ENCODE measurements at places on chromosomes 1 and 21.

DNA sequence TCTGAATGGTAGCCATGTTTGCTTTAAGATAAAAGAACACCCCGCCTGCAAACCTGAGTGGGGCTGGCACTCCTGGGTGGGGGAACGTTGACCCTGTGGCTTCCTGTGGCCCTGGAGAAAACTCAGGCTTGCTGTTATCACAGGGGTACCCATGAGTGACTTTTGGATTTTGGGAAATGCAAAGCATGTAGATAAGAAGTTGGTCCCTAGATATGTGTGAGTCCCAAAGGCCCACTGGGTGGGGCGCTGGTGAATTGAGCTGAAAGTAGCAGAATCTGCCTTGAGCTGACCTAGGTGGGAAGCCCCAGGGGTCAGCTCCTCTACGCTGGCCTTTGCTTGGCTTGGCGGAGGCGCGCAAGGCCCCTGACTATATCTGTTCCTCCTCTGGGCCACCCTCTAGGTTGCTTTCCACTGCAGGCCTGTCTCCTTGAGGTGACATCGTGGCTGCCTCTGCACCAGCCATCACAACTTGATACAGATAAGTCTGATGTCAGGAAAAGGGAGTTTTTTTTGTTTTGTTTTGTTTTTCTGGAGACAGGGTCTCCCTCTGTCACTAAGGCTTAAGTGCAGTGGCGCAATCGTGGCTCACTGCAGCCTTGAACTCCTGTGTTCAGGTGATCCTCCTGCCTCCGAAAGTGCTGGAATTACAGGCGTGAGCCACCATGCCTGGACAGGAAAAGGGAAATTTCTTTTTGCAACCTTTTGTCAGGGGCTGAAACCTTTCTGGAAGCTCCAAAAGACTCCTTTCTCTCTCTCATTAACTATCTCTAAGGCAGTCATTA is 72.2 kb downstream of the AGPAT3 start:
- no peak for DNase-seq

DNA sequence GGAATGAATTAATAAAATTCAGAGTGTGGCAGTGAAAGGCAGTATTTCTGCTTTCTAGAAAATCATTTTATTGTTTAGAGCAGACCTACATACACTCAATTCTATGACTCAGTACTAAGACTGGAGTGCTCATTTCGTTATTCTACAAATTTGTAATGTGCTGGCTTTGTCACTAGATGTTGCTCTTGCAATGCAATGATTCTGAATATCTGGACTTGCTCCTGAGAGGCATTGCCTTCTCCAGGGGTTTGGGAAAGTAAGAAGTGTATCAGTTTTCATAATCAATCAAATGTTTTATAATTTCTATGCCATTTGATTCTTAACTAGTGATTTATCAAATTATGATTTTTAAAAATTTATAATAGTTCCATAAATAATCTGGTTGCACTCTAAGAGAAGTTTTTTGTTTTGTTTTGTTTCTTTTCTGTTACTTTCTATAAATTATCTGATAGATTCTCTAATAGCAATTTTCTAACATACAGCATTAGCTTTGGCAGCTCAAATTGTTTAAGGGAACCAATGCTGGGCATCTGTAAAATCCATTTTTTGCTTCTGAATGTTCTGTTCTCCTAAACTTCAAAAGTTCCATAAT is 280.5 kb upstream of the SGIP1 start:
- peak; percentile 62 for DNase-seq

- DNase-seq, result no peak
Observed at GRCh38 chr1:172556461-172556860, 23.5 kb downstream of the SUCO start.

- no peak for DNase-seq
Observed at GRCh38 chr1:154751690-154752089, 118.4 kb downstream of the KCNN3 start.

- DNase-seq, result no peak
Observed at GRCh38 chr1:116908820-116909511, 750 bp upstream of the PTGFRN start.

GRCh38 chr1:64223329-64224151 is 20.1 kb downstream of the UBE2U start:
- DNase-seq, result peak; percentile 85

GRCh38 chr1:58430421-58431275 is 115.9 kb downstream of the OMA1 start:
- DNase-seq, result no peak

DNA sequence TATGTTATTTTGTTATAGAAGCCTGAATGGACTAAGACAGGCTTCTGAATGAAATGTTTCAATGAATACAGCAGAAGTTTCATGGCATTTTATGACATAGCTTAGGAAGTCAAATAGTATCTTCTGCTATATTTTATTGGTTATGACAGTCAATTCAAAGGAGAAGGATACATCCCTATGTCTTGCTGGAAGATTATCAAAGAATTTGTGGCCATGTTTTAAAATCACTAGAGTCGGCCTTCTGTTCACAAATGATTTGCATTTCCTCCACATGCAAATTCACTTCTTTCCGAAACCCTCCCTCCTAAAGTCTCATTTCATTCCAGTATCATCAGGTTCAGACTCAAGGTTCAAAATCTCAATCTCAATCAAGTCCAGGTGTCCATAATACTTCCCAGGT is 679.2 kb upstream of the ADAMTS5 start:
- no peak for DNase-seq

DNA sequence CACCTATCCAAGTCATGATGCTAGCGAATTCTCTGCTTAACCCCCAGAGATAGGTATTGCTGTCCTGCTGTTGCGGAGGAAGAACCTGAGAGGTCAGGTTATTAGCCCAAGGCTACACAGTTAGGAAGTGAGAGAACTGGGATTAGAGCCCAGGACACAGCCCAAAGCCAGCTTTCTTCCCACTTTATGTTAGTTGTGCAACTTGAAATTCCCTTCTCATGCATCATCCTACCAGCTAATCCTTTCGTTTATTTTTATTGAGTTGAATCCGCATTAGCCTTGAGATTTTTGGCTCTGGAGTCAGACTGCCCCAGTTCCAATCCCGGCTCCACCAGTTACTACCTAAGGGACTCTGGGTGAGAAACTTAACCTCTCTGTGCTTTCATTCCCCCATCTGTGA is 65.4 kb downstream of the PLEKHA6 start:
- peak; percentile 86 for DNase-seq

DNA sequence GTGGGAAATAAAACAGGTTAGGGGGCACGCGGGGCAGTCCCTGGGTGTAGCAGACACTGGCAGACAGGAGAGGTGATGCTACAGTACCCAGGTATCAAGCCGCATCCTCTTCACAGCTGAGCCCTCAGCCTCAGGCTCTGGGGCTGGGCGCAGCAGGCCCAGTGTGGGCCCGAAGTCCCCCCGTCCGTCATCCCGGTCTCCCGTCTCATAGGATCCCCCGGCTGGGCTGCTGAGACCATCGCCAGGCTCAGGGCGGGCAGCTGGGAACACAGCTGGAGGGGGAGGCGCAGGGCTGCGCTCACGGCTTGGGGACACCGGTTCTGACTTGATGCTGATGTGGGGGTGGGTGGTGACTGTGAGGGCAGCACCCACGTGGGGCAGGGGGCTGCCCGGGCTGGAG is 32.7 kb downstream of the MEF2D start:
- DNase-seq, result no peak

DNA sequence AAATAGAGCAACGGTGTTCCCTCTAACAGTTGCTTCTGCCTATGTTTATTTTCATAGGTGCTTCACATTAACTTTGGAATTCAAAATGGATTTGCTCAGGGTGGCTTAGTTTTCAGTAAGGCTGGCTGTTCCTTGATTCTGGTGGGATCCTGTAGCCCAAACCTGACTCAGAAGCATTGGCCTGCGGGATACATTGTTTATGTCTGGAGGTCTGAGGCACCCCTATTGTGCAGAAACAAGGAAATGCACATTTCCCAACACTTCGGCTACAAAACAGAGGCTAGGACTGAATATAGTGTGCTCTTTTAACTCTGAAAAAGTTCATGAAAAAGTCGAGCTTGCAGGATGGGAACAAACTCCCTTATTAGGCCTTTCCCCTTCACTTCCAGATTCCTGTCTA is 133.8 kb upstream of the F3 start:
- DNase-seq, result no peak

DNA sequence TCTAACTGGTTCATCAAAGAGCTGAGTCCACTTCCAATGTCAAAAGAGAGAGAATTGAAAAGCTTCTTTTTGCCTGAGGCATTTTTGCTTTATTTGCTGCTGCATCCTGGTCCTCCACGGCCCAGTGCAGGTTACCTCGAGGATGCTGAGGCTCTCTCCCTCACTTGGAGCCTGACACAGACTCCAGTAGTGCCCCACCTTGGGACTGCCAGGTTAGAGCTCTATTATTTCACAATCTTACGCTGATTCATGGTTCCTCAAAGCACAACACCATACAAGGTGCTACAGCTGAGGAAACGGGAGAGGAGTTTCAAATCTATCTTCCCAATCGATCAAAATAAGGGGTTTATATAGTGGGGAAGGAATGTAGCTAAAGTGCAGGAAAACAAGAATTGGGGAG is 13.6 kb upstream of the PLPPR4 start:
- DNase-seq, result no peak

- no peak for DNase-seq
Observed at GRCh38 chr1:49306507-49307070, 529.9 kb upstream of the BEND5 start.

GRCh38 chr1:202090994-202091393 is 31.7 kb upstream of the GPR37L1 start:
- DNase-seq, result no peak

- DNase-seq, result no peak
Observed at GRCh38 chr1:58768191-58768731, 15.6 kb downstream of the JUN start.

DNA sequence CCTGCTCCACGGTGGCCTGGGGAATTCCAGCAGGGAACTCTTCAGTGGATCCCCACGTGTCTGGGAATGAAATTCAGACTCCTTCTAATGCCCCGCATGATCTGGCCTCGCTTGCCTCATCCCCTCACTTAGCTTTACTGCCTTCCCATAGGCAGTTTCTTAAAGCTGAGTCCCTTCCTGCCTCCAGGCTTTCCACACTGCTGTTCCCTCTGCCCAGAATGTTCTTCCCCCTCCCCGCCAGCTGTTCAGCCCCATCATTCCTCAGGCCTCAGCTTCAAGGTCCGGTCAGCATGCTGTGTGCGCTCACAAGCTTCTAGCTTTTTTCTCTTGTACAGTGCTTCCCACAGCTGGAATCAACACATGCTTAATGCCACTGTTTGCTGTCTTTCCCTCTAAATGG is 54.9 kb upstream of the WASF2 start:
- no peak for DNase-seq

DNA sequence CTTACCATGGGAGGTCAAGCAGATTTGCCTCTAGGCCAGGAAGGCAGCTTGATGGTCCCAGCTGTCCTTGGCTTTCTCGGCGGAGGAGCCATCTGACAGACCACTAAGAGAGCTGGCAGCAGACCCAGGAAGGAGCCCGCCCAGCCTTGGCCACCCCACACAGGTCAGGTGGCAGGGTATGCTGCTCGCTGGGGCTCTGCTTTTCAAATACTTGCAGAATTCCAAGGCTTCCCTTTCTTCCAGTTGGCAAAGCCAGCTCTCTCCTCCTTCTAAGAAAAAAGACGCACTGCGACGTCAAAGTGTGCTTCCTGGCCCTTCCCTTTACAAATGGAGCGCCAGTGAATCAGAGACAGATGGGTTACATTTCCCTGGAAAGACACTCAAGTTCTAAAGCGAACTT is 229.4 kb downstream of the CACNA1E start:
- DNase-seq, result no peak

DNA sequence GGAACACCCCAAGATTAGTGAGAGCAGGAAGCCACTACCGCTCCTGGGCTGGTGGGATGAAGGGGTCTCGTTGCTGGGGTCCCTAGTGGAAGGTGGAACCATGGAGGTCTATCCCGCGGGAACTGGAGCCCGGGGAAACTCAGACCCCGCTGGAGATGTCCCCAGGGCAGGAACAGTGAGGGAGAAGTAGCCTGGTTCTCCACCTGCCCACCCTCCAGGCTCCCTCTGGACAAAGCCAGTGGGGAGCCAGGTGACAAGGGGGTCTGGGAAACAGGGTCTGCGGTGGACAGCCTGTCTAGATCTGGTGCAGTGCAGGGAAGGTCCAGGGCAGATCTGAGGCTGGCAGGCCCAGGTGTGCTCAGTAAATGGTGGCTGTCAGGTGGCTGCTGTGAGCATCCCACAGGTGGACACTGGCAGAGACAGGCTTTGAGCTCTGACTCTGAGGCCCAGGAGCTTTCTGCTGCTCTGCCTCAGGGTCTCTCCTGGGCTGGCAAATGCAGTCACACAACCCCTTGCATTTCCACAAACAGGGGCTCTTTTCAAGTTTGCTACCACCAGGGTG is 88.0 kb upstream of the TLR5 start:
- no peak for DNase-seq

DNA sequence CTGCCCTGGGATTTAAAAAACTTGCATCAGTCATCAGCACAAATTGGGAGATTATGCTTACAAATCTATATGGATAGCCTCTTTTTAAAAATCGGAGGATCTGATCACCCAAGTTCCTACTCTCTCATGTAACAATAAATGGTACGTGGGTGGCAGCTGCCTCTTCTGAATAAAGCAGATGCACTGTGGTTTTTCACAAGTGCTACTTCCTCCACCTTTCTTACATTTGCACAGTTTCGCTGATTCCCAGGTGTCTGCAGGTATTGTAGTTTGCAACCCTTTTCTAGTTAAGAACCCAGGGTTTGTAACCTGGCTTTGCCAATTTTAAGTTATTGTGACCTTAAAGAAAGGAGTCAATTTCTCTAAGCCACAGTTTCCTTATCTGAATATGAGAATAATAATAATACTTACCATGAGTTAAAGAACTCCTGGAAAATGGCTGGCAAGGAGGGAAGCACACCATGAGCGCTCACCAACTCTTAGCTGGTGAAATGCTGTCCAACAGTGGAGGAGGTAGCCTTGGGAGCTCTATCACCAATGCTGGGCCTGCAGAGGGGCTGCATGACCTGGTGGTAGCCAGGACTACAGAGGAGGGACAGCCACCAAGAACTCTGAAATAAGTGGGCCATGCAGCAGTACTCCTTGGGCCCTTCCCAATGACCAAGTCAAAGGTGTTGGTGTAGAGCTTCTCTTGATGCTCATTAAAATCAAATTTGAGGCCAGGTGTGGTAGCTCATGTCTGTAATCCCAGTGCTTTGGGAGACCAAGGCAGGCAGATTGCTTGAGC is 30.2 kb upstream of the KCNA2 start:
- DNase-seq, result no peak

DNA sequence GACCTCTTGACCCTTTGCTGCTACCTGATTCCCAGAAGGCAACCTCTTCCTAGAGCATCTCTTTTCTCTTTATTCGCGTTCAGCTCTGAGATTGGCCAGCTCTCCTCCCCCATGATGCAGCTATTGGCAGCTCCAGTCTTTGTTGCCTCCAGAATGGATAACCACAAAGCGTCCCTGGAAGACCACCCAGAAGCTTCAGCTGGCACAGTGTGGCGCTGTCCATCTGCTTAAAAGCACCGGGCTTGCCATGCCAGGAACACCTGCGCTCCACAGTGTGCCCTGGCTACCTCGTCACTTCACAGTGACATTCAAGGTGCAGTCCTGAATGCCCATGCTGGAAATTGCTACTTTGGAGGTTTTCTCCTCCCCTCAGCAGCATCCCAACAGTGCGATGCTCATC is 353.9 kb downstream of the LMO4 start:
- no peak for DNase-seq
